Renal pelvis (tissue), 12 donors: ENCODE measurements at places on chromosomes 12 and 14. TPM values are rescaled to one million over a fixed set of nuclear protein-coding genes. Genes with fewer than 3 reads are reported as not detected.

- no peak for DNase-seq
These were observed 41.2 kb upstream of the C12orf75 start for GRCh38 chr12:105289114-105289904.

GRCh38 chr12:71237128-71237527, 79.3 kb upstream of the TSPAN8 start:
- DNase-seq, result no peak

The SDSL gene
- polyA plus RNA-seq, result 18.2 TPM

DNA sequence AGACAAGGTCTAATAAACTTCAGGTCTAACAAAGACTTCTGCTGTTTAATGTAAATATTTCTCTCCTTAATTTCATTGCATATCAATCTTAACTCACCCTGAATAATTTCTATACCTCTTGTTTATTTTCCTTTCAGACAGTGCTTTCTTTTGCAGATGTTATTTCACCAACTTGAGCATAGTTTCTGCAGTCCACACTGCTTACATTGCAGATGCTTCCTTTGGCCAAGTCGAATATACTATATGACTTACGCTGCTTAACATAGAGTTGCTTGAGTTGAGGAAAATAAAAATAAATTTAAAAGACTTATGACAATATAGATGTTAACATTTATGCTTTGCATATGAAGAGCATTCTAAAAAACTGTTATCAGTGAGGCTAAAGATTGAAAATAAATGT, 217.7 kb downstream of the PTPRO start:
- DNase-seq, result no peak

DNA sequence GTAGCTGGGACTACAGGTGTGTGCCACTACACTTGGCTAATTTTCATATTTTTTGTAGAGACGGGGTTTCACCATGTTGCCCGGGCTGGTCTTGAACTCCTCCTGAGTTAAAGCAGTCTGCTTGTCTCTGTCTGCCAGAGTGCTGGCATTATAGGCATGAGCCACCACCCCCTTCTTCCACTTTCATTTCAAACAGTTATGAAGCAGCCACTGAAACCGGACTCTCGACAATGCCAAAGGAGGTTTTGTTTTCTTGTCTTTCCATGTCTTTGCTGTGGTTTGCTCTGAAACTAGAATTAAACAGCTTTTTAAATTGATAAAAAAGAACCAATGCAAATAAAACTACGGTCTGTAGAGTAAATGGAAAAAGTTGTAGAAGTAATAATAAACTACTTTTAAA, 30.4 kb downstream of the RAP1B start:
- no peak for DNase-seq

DNA sequence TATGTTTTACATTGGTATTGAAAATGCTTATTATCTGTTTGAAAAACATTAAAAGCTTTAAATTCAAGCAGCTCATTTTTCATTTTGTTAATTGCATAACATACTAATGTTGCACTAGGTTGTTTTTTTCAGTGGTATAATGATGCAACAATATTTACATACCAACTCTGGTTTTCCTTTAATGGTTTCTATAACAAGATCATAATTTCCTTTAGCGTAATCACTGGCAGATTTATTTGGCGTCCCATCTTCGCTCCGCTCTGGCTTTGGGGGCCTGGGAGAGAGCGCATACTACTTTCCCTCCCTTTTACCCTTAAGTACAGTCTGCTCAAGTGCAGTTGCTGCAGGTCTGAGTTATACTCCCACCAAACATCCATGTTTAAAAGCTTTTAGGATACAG, 574.1 kb downstream of the PRKD1 start:
- no peak for DNase-seq

The SLC7A8 gene
- 76.5 TPM for polyA plus RNA-seq

DNA sequence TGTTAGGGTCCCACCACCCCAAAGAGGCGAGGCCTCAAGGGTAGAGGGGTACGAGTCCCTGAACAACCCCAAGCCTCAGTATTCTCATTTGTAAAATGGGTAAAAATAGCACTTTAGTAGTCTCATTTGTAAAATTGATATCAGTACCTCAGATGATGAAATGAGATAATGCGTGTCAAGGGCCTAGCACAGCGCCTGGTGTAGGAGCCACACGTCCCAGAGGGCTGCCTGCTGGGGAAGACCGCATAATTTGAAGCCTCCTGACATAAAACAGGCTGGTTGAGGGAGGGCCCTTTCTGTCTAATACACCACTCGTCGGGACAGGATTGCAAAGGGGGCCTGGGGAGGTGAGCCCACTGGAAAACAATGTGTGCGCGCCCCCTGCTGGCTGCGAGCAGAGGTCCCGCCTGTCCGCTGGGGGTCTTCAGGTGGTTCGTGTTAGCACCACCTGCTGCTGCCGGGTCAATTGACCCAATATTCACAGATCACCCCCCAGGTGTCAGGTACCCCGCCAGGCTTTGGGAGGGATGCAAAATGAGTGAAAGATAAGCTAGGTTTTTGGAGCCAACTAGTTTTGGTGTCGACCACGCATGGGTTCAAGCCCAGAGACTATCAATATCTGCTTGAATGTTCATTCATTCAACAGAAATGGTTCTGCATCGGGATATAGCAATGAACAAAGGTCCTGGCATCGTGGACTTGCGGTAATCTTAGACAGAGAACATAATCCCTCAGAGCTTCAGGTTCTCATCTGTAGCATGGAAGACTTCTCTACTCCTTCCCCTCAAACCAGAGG, 24.7 kb upstream of the IRF2BPL start:
- no peak for DNase-seq

The CLEC7A gene
- polyA plus RNA-seq, result 2.1 TPM

The ALG10 gene
- 10.6 TPM for polyA plus RNA-seq

DNA sequence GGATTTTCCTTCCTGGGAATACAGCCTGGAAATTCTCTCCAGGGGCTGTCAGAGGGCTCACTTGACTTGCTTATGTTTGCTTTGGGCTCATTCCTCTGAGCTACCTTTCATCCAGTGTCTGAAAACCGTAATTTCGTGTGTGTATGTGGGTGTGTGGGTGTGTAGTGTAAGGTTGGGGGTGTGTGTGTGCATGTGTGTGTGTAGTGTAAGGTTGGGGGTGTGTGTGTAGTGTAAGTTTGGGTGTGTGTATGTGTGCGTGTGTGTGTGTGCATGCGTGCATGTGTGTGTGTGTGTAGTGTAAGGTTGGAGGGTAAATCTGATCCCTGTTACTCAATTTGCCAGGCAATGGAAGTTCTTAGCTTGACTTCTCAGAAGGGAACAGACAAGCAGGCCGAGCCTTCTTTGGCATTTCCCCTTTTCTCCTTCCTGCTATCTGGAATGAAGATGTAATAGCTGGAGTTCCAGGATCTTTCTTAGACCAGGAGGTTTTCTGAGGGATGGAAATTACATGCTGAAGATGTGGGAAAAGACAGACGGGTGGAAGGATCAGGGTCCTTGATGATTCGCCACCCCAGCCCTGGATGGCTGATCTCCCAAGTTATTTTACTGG, 15.5 kb upstream of the BEGAIN start:
- no peak for DNase-seq

GRCh38 chr12:50842637-50843493, at the start of gene TMPRSS12:
TMPRSS12 (plus strand) TSS chr12:50842926; CDS start chr12:50842965, 39 bp downstream.
- peak; percentile 24 for DNase-seq

The CELA1 gene
- not detected for polyA plus RNA-seq

The SLC25A21 gene
- polyA plus RNA-seq, result 3.3 TPM

DNA sequence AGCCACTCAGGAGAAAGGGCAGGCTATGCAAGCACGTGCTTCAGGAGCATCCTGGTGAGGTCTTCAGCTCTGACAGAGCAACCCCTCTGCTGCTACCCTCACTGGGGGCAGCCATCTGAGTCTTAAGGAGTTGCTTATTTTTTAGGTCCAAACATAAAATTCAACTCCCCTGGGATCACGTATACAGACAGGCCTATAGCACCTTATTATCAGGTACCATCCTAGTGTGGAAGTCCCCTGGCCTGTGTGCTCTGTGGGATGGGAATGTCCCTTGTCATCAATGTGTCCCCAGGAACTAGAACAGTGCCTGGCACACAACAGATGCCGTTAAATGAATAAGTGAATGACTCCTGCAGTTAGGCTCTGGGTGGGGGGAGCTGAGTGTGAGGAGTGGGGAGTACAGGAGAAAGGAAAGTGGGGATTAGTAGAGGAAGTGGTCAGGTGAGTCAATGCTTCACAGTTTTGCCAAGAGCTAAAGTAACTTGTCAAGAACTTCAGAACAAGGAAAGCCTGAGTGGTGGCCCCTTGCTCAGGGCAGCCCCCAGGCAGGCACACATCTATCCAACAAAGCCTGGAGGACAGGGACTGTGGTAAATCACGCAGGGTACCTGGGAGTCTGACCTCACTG, 33.5 kb downstream of the DAD1 start:
- DNase-seq, result no peak

DNA sequence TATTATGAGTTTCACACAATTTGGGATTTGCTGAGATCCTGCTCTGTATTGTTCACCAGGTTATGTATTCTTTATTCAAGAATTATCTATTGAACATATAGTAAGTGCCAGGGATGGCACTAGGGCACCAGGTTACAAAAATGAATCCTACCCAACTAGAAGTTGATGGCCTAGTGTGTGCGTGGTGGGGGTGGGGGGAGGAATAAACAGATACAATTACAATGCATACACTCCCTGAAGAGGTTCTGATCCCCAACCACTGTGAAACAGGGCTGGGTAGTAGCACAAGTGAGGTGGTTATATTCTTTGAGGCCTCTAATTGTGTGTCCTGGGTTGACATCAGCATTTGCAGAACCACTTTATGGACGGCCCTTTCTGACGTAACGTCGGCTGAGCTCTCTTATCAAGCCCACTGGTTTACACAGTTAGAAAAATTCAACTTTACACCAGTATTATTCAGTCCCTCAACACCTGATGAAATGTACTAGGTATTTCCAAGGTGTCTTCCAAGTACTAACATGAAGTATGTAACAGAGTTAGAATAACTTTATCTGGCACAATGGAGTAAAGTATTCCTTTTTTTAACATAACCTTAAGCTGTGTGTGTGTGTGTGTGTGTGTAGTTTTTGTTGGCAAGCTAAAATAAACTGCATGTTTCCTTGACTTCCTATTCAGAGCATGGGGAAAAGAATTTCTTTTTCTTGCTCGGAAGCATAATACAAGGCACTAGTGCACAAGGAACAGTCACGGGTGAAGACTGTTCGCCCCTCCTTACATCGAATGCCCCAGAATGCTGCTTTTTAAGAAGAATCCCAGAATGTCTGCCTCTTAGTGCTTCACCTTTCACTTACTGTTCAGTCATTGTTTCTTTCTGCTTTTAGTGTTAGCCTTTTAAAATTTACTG, 8.1 kb upstream of the GLRX5 start:
- no peak for DNase-seq

- DNase-seq, result no peak
These were observed 475.6 kb upstream of the SOX5 start for GRCh38 chr12:24424889-24425600.

- no peak for DNase-seq
These were observed 13.1 kb downstream of the EVL start for GRCh38 chr14:100078216-100078803.

DNA sequence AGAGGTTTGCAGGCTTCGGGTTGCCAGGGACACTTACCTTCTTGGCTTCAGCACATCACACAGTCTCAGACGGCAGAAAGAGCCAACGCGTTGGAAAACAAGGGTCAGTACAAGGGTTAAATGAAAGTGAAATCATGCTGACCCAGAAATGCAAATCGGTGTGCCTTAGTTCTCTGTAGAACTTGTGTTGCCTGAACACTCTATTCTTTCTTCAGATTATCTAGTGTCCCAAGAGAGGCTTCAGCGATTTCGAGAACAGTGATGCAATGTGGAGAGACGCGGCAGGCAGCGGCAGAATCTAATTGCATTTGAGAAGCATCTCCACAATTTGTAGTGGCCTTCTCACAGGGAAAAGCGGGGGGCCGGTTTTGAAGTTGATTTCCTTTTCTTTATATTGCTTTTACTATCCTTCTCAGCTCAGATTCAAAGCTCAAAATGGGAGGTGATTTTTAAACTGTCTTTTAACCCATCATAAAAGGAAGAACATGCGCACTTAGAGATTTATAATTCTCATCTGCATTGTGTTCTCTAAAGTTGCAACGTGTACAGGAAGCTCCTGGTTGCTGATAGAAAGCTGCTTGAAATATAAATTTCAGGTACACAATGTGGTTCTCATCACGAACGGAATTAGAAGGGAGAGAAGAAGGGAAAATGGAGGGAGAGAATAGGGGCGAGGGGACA, 67.8 kb upstream of the EGLN3 start:
- no peak for DNase-seq

The SMIM41 gene
- polyA plus RNA-seq, result 0.61 TPM

DNA sequence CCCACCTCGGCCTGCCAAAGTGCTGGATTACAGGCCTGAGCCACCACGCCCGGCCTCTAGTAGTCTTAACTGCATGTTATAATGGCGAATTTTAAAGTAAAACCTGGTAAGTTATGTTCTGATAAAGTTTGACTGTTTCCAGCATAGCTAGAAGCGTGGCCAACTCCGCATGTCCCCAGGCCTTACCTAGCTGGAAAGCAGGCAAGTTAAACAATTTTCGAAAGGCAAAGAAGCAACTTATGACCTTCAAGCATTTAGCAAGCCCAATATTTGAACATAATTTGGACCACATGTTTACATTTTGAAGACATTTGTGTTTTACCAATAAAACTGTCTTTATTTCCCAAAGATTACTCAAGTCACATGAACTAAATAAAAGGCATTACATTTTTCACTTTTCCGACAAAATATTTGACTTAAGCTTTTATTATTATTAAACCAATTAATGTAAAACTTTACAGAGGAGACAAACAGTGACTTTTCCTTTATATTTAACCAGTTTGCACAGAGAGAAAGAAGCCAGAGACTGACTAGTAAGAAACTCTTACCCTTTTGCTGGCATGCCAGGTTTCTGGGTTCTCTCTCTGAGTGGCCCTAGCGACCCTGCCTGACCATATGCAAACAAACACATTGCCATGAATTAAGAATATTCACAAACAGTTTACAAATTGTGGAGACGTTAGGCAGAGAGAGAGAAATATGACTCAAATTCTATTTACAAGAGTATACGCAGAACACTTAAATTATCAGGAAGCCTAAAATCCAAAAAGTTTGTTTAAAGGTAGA, 106.3 kb downstream of the RIN3 start:
- no peak for DNase-seq

GRCh38 chr14:60723116-60723906, 840 bp downstream of the SIX4 start:
- peak; percentile 42 for DNase-seq

GRCh38 chr12:25518512-25518911, 34.6 kb downstream of the LMNTD1 start:
- no peak for DNase-seq

The LMNTD1 gene
- not detected for polyA plus RNA-seq

DNA sequence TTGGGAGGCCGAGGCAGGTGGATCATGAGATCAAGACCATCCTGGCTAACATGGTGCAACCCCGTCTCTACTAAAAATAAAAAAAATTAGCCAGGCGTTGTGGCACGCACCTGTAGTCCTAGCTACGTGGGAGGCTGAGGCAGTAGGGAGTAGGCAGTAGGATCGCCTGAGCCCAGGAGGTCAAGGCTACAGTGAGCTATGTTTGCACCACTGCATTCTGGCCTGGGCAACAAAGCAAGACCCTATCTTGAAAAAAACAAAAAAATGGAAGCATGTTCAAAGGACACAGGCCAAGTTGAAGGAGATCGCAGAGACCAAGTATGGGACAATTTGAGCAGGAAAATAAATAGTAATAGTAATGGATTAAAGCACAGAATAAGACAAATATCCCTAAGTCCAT, 14.2 kb downstream of the NCAPD2 start:
- no peak for DNase-seq

The FOXA1 gene
- polyA plus RNA-seq, result 5.1 TPM
